ENCODE measurements at places on chromosomes 1 and 21. TPM values are rescaled to one million over a fixed set of nuclear protein-coding genes. Genes with fewer than 3 reads are reported as not detected.
A peak's percentile ranks its signal among the peaks of the same experiment; 100 is the strongest.

The ANGPTL3 gene
- total RNA-seq = not detected

The SLC16A4 gene
- 0.58 TPM for total RNA-seq

The AMY1B gene
- not detected for total RNA-seq

The GJA4 gene
- 0.17 TPM for total RNA-seq

The ARL8A gene
- 58.1 TPM for total RNA-seq

The KCNQ4 gene
- 0.60 TPM for total RNA-seq

DNA sequence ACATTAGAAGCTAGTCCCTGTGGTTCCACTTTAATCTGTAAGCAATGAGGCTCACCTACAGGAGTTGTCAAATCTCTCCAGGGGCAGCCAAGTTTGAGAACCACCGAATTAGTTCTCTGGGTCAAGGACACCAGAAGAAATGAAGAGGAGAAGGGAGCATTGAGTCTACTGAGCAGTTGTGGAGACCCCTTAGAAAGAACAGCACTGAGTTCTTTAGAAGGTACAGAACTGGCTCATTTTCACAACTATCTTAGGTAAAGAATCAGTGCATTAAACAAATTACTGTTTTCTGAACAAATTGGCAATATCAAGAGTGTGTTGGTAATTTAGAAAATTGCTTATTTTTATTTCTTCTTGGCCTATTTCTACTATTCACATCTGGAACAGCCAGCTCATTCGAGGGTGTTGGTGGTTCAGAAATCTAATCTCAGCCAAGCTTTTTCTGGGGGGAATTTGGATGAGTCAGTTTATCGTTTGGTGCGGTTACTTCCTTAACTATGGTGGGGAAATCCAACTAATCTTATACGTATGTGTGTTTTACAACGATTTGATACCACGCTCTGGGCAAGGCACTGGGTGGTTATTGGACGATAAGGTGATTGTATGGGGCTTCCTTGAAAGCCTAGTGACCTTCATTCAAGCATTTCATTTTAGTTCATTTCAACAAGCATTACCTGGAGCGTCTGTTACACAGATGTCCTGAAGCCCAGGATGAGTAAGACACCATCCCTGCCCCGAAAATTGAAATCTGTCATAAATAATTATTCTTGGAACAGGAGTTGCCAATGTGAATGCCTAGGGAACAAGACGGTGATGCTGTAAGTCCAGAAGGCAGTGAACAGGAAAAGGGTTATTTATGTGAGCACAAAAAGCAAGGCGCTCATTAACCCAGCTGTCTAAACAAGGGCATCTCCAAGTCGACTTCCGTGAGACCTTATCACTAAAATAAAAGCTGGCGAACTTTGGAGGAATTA, 52.0 kb upstream of the TMPRSS2 start:
- peak; percentile 12 for DNase-seq

DNA sequence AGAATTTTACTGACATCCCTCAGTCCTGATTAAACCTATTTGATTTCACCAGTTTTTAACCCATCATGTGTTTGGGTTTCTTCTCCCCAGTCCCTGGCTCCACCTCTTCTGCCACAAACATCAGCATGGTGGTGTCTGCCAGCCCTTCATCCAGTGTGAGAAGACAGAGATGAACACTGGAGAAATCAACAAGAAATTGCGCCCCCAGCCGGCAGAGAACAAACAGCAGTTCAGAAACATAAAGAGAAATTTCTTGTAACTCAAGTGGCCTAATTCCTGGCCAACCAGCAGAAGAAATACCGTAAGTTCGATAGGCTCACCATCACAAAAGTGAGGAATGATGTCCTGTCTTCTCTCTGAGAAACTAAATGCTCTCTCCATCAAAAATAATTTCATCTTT, 18.3 kb downstream of the S100A11 start:
- peak; percentile 44 for DNase-seq

- DNase-seq = no peak
Observed at GRCh38 chr1:212242288-212242984, 42.8 kb upstream of the PPP2R5A start.

DNA sequence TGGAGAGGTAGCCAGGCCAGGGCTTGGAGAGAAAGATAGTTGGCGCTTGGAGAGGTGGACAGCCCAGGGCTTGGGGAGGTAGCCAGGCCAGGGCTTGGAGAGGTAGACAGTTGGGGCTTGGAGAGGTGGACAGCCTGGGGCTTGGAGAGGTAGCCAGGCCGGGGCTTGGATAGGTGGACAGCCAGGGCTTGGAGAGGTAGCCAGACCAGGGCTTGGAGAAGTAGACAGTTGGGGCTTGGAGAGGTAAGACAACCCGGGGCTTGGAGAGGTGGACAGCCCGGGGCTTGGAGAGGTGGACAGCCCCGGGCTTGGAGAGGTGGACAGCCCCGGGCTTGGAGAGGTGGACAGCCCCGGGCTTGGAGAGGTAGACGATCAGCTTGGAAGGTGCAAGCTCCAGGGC, 7.7 kb downstream of the LSS start:
- DNase-seq = no peak

GRCh38 chr1:15712168-15712567, 23.9 kb upstream of the SLC25A34 start:
- no peak for DNase-seq

DNA sequence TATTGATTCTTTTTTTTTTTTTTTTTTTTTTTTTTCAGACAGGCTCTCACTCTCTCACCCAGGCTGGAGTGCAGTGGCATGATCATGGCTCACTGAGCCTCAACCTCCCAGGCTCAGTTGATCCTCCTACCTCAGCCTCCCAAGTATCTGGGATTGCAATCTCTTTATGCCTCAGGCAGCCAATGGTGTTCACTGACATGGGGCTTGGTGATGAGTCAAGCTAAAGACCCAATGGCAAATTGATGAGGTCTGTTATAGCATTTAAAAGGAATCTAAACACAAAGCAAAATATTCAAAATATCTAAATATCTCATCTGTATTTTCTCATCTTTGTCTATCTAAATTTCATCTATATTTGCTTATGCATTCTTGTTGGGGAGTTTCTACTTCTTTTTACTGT, 30.5 kb upstream of the CAMSAP2 start:
- no peak for DNase-seq

DNA sequence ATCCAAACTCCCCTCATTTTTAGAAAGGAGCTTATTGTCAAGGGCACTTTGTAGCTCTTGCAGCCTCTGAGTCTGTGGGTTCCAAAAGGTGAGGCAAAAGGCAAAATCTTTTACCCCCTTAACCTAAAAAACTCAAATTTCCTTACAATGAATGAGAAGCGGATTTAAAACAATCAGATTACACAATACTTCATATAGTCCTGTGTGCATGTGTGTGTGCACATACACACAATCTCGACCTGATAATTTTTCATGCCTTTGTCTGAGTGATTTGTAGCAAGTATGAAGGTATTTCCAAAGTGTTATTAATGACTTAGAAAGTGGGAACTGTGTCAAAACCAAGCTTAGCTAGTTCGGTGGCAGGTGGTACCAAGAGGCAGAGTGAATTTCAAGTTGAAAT, 42.9 kb downstream of the GRIK1 start:
- no peak for DNase-seq

DNA sequence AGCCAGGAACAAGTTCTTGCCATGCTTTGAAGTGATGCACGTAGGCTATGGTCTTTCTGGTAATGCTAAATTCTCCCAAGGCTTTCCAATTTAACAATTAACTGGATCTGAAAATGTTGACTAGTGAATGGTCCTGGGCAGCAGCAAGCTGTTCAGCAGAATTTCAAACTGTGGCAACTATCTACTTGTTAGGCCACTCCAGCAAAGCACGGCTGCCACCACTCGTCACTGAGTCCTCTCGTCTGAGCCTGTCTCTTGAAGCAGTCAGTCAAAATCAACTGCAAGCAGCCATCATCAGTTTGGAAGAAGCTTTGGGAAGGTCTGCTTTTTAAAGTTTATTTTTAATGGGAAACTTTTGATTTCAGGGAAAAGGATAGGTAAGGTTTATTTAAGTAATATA, 6.1 kb downstream of the FLVCR1 start:
- no peak for DNase-seq

DNA sequence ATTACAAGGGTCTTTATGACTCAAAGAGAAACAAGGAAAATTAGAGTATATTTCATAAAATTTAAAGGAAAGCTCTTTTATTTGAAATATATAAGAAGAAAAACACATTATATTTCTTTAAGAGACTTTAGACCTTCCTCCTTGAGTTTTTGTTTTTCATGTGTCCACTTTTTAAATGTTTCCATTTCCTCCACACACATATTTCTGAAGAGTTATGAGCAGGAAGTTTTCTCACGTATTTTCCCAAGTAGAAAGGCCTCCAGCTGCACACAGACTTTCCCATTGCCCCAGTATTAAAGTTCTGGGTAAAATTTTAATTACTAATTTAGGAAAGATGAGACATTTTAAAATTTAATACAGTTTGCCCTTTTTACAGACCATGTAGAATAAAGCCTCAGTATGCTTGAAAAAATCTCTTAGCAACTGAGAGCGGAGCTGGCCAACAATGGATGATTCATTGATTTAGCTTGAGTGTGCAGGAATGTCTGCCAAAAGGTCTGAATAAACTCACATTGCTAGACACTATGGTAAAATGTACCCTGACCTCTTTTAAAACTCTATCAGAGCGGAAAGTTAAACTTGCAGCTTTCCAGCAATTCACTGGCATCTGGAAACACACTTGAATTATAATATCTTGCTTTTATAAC, 57.9 kb downstream of the DDAH1 start:
- no peak for DNase-seq

DNA sequence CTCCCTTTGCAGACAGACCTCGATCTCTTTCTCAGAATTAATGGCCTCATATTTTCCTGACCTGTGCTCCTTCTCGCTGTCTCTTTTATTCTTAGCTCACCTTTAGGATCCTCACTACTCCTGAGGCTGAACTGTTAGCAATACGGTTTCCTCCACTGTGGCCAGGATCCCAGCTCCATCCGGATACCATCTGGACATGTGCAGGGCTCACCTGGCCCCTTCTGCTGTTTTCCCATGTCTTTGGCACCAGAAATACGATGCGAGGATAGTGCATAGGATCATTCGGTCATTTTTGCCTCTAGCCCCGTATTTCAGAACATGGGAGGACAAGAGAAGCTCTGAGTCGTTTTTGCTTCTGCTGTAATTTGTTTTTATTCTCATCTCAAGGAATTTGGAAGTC, 108.5 kb upstream of the KIF26B start:
- no peak for DNase-seq

- peak; percentile 51 for DNase-seq
Observed at GRCh38 chr1:181104790-181105133, 16.3 kb downstream of the IER5 start.

DNA sequence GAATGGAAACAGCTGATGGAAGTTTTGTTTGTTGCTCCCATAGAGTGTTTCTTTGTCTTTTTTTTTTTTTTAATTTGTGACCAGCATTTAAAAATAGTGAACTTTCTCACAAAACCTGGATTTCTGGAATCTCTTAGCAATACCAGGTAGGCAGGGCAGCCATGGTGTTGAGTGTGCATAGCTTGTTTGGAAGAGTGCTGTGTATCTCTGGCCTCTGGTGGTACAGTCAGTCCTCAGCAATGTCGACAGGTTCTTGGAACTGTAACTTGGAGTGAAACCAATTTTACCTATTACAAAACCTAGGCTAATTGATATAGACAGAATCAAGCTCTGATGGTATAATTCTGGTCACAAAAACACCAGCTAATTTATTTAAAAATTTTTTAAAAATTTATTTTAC, 6.7 kb downstream of the AADACL3 start:
- no peak for DNase-seq

DNA sequence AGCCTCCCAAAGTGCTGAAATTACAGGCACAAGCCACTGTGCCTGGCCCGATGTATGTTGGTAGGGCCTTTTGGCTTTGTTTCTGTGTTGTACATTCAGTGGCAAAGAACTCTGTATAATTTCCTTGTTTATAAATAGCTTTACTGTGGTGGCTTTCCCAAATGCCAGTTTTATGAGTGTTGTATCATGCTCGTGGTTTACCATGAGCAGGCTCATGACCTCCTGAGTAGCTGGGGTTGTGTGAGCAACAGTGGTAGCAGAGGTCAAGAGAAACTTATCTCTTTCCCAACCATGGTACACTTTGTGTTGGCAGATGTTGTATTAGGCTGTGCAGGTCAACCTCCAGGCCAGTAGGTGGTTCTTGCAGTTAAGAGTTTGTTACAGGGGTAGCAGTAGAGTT, 420.4 kb upstream of the BEND5 start:
- DNase-seq = no peak

- no peak for DNase-seq
Observed at GRCh38 chr1:13593511-13594131, 10.0 kb downstream of the PDPN start.

DNA sequence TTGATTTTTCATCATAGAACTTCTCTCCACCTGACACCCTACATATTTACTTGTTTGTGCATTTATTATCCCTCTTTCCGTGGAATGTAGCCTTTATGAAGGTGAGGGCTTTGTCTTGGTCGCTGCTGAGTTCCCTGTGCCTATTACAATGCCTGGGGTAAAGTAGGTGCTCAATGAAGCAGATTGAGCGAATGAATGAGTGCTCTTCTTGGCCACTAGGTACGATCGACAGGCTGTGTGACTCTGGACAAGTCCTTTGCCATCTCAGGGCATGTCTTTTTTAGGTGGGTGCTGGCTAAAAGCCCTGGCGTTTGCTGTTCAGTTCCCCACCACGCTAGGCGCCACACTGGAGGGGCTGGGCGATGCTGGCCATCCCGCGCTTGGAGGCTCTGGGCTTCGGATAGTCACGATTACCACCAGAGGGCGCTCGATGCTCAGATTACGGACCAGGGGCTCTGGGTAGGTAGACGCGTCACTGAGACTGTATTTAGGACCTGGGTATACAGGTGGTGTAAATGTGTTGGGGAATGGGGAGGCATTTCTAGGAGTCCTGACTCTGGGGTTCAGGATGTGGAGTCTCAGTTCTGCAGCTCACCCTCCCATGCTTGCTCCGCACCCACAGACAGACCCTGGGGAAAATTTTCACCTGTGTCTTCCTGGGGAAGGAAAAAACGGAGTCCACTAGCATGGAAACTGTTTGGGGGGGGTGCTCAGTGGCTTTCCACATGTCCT, 71.0 kb upstream of the CSF3R start:
- peak; percentile 79 for DNase-seq

DNA sequence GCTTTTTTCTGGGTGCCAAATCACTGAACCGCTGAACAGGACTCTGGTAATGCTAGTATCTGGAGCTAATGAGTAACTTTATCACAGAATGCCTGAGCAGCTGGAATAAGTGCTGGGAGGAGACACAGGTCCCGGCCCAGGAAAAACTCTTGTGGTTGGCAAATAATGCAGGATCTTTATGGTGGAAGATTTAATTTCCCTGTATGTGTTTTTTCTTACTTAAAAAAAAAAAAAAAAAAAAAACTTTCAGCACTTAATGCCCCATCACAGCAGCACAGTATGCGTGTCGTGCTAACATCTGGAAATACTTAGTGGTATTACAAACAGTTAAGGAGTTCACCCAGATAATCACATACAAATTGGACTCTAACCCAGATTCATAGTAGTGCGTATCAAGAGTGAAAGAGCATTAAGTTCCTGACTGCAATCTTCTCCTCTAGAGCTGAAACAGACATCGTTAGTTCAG, 220.7 kb downstream of the TOMM20 start:
- DNase-seq = no peak

DNA sequence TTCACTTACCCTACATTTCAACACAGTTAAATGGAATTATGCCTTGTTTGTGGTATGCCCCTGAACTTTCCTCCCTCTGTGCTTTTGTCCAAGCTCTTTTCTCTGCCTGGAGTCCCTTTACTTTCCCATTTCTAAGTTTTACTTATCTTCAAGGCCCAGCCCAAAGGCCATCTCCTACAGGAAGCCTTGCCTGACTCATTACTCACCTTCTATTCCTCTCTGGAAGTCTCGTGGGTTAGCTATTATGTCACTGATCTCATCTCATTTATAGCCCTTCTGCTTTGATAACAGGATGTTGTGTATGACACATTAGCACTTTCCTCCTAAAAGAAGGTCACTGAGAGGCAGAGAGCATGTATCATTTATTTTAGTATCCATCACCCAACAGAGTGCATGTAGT, 78.8 kb upstream of the CD1D start:
- DNase-seq = no peak

All from activated T-cell treated with anti-CD3 and anti-CD28 coated beads, Interleukin-2, amount 50 U/mL, for 72 hours (primary cell).